ENCODE measurements at places on chromosomes 2 and 18. TPM values are rescaled to one million over a fixed set of nuclear protein-coding genes. Genes with fewer than 3 reads are reported as not detected.

BOLA3 gene
- total RNA-seq: 69.7 TPM

DNA sequence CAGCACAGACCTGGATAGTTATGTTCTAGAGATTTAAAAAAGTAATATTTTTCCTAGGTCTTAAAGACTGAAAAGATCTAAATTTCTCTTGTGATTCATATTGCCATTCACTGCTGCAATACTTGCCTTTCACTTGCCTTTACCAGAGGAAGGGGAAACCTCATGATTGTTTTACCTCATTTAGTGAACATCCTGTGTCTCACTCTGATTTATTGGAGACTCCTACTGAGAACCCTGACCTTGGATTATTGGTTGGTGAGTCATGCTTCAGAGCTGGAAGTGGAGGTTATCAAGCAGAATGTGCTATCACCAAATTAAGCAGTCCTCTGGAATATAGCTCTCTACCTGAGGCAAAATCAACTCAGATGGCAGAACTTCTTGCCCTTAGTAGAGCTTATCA is 500.5 kb downstream of the TSN start:
- DNase-seq: no peak

GRCh38 chr18:49623571-49623970 is 61.7 kb downstream of the LIPG start:
- DNase-seq: no peak

FN1 gene
- 4.2 TPM for total RNA-seq

All from Panc1 (cell line).